AG04449 (cell line): ENCODE measurements at places on chromosomes 16 and 17.

DNA sequence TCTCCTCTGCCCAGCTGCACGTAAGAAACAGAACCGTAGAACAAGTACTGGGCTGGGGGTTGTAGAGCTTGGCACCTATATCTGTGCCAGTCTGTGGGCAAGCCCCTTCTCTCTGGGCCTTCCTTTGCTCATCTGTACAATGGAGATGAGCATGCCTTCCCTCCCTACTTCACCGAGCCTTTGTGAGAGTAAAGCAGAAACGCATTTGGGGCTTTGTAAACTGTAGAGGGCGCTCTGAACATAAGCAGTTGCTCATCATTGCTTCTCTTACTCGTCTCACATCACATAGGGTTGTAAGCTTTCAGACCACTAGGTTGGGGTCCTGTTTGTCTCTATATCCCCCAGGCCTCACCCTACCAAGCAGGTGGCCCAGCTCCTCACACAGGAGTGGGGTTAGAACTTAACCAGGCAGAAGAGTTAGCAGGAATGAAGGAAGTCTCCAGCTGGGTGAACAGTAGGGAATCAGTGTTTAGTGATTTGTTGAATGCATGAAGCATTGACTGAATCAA lies 15.1 kb downstream of the SAMD14 start:
- DNase-seq = no peak

GRCh38 chr17:59366040-59366757 lies 34.7 kb downstream of the YPEL2 start:
- DNase-seq = no peak

GRCh38 chr17:57328109-57328882 lies 72.0 kb downstream of the MSI2 start:
- no peak for DNase-seq

GRCh38 chr17:38345743-38346142 lies 2.0 kb upstream of the GPR179 start:
- no peak for DNase-seq

DNA sequence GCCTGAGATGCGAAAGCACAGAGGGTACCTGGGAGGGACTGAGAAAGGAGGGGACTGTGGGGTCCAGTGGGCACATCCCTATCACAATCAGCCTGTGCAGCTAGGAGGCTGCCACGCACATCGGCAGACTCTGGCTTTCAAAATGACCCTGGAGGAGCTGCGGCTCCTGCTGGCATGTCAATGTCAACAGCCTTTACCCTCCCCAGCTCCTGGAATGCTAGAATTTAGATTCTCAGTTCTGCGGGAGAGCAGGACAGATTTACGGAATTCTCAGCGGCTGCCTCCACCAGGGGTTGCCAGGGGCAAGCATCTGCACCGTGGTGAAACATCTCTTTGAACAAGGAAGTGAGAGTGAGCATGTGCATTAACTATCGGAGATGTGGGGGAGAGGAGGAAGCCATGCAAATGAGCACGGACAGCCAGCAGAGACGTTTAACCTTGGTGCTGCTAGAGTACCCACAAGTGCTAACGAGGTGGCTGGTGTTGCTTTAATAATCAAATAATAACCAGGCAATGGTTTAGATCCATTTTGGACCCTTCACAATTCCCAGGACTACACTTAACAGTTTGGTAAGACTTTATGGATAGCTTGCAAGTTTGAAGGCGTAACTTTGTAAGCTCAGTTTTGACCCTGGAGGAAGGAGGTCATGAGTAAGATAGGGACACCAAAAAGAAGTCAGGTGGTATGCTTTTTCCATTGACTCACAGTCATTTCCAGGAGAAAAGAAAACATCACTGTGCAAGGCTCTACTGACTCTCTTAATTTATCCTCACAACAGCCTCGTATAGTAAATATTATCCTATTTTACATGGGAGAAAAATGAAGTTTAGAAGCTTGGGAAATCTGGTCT lies 54.1 kb downstream of the XYLT1 start:
- DNase-seq = no peak

- DNase-seq = no peak
Measured at GRCh38 chr17:10069301-10069700, 129.1 kb downstream of the GAS7 start.

DNA sequence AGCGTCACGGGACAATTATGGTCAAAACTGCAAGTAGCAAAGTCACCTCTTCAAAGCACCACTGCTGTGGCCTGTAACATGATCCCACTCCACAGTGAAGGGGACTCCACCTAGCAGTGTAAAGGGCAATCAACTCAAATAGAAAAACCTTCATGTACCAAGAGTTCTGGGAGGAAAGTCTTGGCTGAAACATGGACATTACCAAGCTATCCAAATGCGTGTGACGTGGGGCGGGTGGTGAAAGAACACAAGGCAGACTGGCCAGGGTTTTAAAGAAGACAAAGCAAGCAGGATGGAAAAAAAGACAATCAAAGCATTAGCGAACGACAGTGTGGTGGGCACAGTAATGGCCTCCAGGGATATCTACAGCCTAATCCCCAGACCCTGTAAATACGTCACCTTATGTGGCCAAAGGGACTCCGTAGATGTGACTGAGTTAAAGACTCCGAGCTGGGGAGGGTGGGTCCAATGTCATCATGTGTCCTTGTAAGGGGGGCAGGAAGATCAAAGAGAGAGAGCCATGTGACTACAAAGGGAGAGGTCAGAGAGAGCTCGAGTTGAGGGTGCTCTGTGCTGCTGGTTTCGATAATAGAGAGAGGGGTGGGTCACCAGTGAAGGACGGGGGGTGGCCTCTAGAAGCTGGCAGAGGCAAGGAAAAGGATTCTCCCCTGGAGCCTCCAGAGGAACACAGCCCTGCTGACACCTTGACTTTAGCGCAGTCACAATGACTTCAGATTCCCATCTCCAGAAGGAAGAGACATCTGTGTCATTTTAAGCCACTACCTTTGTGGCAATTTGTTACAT lies 6.0 kb downstream of the HSDL1 start:
- DNase-seq = no peak

DNA sequence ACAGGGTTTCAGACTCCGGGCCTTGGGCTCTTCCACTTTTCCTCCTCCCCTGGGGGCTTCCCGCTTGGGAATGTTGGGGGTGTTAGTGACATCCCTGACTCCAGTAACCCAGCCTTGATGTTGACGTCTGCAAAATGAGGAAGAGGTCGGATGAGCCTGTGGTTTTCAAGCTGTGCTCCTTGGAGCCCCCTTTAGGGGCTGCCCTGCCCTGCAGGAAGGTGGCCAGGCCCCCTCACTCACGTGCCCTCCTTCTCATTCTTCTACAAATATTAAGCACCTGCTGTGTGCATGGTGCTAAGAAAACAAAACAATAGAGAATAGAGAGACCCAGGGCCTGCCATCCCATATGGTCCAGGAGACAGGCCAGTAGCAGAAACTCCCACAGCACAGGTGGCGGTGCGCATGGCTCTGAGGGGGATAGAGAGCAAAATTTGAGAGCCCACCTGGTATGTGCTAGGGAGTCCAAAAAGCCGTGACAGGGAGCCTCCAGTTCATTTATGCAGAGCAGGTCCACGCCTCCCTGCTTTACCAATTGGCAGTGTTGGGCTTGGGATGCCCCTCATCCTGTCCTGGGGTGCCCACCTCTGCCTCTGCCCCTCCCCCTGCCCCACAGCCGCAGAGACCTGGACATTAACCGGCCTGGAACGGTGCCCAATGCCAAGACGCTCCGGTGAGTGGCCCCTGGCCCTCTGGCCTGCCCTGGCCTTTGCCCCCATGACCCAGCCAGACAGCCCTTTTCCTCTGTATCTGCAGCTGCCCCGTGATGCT lies 7.4 kb downstream of the NDRG4 start:
- DNase-seq = no peak

DNA sequence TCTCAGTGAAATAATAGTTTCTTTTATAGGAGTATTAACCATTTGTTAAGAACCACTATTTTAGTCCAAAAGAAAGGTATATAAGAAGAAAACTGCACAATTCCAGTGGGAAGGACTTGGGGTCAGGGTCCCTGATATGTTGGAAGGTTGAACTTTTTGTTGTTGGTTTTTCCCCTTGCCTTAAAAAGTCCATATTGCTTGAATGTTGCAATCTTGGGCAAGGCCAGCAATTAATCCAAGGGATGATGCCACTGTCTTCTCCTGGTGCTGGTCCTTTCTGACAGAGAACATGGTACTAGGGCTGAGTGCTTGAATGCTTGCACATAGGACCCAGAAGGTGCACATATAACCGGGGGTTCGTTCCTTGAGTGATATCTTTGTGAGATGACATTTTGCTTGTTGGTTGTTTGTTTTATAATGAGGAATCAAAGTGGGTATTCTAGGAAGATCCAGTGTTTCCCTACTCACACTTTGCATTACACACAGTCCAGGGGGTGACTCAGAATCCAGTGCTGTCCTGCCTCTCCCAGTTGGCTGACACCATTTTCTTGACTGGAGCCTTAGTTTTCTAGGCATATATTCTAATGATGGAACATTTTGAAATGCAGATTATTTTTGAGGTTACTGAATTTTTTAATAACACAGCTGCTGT lies 54.9 kb downstream of the SIAH1 start:
- DNase-seq = no peak

GRCh38 chr17:38322156-38322779 lies 21.5 kb downstream of the GPR179 start:
- no peak for DNase-seq

GRCh38 chr16:27624154-27625049 lies 74.5 kb downstream of the KATNIP start:
- no peak for DNase-seq

DNA sequence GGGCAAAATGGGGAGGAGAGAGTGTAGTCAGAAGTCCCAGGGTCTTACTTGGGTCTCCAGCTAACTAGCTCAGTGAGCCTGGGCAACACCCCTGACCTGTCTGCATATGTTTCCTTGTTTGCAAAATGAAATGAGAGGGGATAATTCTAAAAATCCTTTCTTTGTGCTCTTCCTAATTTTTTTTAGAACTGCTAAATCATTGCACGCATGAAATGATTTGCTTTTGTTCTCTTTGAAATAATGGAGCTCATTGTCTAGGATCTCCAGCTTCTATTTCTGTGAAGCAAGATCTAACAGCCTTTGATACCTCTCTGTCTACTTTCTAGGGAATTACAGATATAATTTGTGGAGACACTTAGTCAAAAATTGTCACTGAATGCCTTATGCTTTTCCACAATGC lies 181.3 kb downstream of the CDH13 start:
- DNase-seq = no peak
